Astrocyte of the hippocampus (primary cell): ENCODE measurements at places on chromosomes 5 and 9.

GRCh38 chr5:168969326-168969886, 331.5 kb downstream of the SLIT3 start:
- no peak for DNase-seq

DNA sequence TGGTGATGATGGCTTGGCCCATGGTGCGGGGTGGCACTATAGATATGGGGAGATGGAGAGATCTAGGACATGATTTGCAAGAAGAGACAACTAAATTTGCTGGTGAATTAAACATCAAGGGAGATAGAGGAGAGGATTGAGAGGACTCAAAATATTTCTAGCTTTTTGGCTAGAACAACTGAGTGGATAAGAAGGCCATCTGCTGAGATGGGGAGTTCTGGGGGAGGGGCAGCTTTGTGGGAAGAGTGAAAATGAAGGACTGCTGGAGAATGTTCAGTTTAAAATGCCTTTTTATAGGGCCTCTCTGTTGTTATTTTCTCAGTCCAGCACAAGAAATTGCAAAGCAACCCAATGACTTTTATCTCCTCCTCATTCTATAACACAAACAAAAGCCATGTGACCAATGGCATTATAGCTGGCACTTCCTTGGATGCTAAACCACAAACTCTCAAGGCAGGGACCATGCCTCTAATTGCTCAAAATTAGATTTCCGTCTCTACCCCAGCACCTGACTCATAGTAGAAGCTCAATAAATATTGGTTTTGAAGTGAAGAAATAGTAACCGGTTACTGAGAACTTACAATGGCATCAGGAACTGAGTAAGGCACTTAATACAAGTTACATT, 29.8 kb downstream of the JAKMIP2 start:
- DNase-seq, result no peak

DNA sequence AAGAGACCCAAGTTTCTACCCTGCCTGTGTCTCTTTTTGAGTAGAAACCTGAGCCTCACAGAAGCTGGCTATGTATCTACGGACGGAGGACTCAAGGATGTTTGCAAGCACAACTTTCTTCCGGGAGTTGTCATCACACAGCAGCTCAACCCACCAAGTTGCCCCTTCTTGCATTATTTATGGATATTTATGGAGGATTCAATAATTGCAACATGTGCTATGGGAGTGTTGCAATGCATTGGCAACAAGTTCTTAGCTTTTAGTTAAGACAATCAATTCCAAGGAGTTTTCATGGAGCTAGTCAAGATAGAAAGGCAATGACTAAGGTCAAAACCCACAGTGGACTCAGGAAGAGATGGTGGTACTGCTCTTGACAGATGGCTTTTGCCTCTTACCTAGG, 336.9 kb downstream of the ENC1 start:
- DNase-seq, result no peak

- no peak for DNase-seq
Measured at GRCh38 chr5:171226864-171227263, 82.2 kb upstream of the TLX3 start.

- DNase-seq, result no peak
Measured at GRCh38 chr5:161414896-161415295, 131.6 kb downstream of the GABRB2 start.

- no peak for DNase-seq
Measured at GRCh38 chr5:127924606-127925005, 159.0 kb upstream of the SLC12A2 start.

- no peak for DNase-seq
Measured at GRCh38 chr9:38412751-38413150, 11.5 kb downstream of the IGFBPL1 start.

DNA sequence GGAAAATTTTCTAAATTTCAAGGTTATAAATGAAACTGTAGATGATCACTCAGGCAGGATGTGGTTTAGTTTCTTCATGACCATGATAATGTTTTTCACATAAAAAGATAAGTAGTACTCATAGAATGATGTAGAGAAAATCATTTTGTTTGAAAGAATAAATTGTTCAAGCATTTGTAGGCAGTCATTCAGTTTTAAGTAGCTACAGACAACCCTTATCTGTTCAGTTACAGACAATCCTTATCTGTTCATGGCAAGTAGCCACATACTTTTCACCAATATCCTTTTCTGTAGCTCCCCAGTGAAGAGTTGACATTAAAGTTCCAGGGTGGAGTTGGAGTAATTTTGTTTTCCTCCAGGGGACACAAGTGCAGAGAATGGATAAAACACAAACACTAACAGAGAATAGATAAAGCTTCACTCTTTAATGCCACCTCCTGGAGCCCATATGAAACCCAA, 278.1 kb upstream of the TNC start:
- no peak for DNase-seq
